Mucosa of descending colon (tissue), 3 donors: ENCODE measurements at places on chromosomes 13 and 19.
A peak's percentile ranks its signal among the peaks of the same experiment; 100 is the strongest.

- DNase-seq, result no peak
These were observed 518.6 kb downstream of the SLITRK5 start for GRCh38 chr13:88189728-88190127.

DNA sequence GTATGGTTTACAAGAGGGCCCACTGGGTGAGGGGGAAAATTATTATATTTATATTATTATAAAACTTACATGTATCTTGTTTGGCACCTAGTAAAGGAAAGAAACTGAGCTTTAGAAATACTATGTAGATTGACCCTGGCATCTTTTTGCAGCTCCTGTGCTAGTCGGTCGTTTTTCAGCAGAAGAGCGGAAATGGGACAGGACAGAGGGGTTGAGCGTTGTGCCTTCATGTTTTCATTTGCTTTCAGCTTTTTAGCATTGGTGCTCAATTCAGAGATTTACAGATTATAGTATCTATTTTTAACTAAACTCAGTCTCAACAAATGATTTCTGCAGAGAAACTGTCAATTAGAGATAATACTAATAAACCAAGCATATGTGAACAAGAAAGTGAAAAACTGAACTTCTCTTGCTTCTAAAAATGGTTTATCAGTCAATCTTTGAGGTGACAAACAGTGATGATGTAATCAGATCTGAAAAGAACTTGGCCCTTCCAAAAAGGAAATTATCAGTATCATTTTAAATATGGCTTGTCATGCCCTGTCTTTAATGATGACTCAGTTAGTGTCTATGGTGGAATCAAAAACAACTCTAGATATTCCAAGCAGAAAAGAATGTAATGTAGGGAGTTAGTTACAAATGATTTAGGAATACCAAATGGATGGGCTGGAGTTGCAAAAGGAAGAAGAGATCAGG, 56.9 kb upstream of the KCTD4 start:
- no peak for DNase-seq

- no peak for DNase-seq
These were observed 4.2 kb downstream of the SHC2 start for GRCh38 chr19:456547-457110.

DNA sequence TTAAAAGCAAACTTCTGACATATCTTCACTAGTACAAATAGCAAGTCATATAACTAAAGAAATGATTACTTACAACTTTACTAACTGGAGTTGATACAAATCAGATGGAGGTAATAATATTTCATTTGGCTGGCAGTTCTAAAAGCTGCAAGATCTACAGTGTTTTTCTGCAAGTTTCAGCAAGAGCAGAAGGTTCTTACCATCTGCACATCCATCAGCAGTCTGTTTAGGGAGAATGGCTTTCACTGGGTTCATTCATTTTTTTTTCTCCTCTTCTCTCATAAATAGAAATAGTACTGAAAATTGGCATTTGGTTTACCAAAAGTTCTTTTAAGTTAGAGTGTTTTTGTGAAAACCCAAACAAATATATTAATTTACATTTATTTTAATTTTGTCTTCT, 3.1 kb upstream of the SHISA2 start:
- DNase-seq, result no peak

GRCh38 chr13:113483504-113484293, 6.8 kb downstream of the DCUN1D2 start:
- no peak for DNase-seq

GRCh38 chr19:6494438-6495036, 7.6 kb downstream of the TUBB4A start:
- DNase-seq, result no peak

GRCh38 chr13:21850013-21851006, 179.4 kb downstream of the FGF9 start:
- no peak for DNase-seq

GRCh38 chr13:43614063-43614462, 172.7 kb downstream of the ENOX1 start:
- DNase-seq, result no peak

- DNase-seq, result no peak
These were observed 22.3 kb downstream of the CRYL1 start for GRCh38 chr13:20503088-20504083.

DNA sequence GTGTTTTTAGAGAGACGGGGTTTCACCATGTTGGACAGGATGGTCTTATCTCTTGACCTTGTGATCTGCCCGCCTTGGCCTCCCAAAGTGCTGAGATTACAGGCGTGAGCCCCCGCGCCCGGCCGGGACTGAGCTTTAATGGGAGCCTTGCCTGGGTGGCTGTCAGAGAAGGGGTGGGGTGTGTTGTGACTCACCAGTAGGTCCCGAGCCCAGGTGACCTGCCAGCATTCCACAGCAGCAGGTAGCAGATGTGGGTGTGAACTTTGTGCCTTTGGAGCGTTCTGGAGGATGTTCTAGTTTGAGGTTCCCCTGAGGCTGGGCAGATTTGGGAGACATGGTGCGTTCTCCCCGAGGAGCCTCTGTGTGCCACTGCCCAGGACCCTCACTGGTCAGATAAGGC, 7.1 kb upstream of the EPN1 start:
- DNase-seq, result peak; percentile 56

- DNase-seq, result peak; percentile 64
These were observed 19.1 kb upstream of the TEX101 start for GRCh38 chr19:43395561-43395960.

GRCh38 chr13:111219950-111220349, 100.5 kb upstream of the TEX29 start:
- no peak for DNase-seq

- DNase-seq, result no peak
These were observed 11.3 kb upstream of the PNMA8A start for GRCh38 chr19:46482631-46483030.

- DNase-seq, result peak; percentile 64
These were observed 136.4 kb downstream of the ABCC4 start for GRCh38 chr13:95164830-95165229.

DNA sequence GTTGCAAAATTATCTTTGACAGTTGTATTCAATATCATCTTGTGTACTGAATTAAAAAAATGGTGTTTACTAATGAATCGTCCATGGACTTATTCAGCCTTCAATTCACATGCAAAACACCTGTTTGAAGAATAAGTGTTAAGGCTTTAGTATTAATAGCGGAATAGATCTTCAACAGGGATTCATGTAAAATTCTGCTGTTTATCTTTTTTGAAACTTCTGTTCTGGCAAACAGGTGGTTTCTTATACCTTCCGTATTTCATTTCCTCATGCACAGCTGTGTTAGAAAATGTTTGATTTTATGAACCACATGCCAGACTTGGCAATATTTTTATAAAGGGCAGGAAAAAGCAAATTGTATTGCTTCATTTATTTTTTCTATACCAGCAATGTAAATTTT, 255.7 kb downstream of the DACH1 start:
- no peak for DNase-seq
